Testis (tissue), 5 donors: ENCODE measurements at places on chromosomes 1 and 21. TPM values are rescaled to one million over a fixed set of nuclear protein-coding genes. Genes with fewer than 3 reads are reported as not detected.

ACTN2 gene
- polyA plus RNA-seq, result 27.0 TPM

DLGAP3 gene
- 10.6 TPM for polyA plus RNA-seq

HES4 gene
- polyA plus RNA-seq, result 2.3 TPM

C1orf87 gene
- polyA plus RNA-seq, result 31.5 TPM

FCER1G gene
- polyA plus RNA-seq, result 60.9 TPM

MYBPH gene
- 2.9 TPM for polyA plus RNA-seq

ANGPTL3 gene
- polyA plus RNA-seq, result 0.25 TPM

GRCh38 chr1:10833630-10834557 lies 37.4 kb upstream of the CASZ1 start:
- no peak for DNase-seq

GRCh38 chr1:17768651-17769241 lies 13.6 kb downstream of the ACTL8 start:
- DNase-seq, result no peak

DNA sequence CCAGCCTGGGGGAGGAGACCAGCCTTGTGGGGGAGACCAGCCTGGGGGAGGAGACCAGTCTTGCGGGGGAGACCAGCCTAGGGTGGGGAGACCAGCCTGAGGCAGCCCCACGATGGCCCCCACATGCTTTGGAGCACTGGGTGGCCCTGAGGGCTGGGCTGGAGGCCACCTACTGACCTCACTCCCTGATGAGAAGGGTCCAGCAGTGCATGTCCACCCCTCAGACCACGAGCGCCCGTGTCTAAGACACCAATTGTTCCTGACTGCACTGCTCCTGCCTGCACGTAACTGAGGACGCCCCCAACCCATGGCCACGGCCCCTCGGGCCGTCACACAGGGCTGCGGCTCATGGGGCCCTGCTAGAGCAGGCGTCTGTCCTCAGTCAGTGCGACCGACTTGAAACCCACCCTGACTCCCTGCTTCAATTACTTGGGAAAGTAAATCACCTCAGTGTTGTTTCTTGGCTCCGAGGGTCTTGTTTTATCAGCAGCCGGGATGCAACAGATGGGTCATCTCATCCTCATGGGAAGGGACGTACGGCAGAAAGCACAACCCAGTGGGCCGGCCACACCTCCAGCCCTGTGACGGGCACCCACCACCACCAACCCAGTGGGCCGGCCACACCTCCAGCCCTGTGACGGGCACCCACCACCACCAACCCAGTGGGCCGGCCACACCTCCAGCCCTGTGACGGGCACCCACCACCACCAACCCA lies at the start of gene SPATC1L:
Gene SPATC1L (minus strand): TSS at position 550 of the 715 bp plus-strand sequence. CDS start 1,643 bp downstream, outside the sequence.
- DNase-seq, result peak; percentile 78

DNA sequence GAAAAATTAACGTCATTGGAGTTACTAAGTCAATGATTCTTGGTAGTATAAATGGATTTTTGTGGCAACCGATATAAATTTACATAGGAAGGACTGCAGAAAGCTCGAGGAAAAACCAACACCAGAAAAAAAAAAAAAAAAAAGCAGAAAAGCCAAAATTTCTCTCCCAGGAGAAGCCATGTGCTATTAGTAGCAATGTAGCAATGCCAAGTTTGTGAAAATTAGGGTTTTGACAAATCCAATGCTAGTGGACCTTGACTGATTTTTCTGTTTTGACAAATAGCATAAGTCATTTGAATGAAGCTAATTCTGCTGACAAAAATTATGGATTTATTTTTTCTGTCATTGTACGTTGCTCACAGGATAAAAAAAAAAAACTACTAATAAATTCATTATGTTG lies 1561.9 kb downstream of the MRPL39 start:
- no peak for DNase-seq

- DNase-seq, result no peak
These were observed 150.9 kb downstream of the HLX start for GRCh38 chr1:221029981-221030649.

- DNase-seq, result peak; percentile 69
These were observed 35.5 kb downstream of the HUNK start for GRCh38 chr21:31908106-31909031.

GRCh38 chr1:230212405-230212936 lies 145.4 kb downstream of the GALNT2 start:
- peak; percentile 30 for DNase-seq

GRCh38 chr1:203478986-203479385 lies 3.4 kb downstream of the PRELP start:
- no peak for DNase-seq

DNA sequence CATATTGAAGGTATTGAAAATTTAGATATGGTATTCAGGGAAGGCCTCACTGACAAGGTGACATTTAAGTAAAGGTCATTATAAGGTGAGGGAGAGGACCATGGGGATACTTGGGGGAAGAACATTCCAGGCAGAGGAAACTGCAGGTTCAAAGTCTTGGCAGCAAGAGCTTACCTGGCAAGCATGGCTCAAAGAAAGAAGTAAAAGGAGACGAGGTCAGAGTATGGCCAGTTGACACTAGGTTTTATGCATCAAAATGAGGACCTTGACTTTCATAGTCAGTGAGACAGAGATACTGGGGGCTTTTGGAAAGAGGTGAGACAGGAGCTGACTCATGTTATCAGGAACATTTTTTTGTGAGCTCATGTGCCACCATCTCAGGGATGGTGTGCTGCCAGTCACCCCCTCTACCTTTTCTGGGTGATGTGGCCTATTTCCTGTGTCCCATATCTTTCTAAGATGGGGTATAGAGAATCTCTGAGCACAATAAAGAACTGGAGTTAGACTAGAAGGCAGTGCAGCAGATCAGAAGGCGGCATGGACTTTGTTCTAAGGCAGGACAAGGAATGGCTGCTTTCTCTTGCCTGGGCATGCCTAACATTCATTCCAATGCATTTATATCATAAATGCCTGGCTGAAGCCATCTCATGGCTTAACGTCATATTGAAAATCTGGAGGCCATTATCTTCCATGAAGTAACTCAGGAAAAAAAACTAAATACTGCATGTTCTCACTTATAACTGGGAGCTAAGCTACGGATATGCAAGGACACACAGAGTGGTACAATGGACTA lies 406.7 kb downstream of the NTNG1 start:
- no peak for DNase-seq

DNA sequence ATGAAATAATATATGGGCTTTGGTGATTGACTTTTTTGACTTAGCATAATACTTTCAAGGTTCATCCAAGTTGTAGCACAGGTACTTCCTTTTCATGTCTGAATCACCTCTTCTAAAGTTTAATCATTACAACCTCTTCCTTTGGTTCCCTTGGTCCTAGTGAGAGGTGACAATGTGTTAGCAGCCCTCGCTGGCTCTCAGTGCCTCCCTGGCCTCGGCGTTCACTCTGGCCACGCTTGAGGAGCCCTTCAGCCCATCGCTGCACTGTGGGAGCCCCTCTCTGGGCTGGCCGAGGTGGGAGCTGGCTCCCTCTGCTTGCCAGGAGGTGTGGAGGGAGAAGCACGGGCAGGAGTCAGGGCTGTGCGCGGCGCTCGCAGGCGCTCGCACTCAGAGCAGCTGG lies 13.0 kb upstream of the RCAN3 start:
- DNase-seq, result no peak

GRCh38 chr1:230614121-230614520 lies 28.2 kb upstream of the COG2 start:
- DNase-seq, result no peak

- no peak for DNase-seq
These were observed 32.1 kb upstream of the ST6GALNAC5 start for GRCh38 chr1:76835203-76835602.

DNA sequence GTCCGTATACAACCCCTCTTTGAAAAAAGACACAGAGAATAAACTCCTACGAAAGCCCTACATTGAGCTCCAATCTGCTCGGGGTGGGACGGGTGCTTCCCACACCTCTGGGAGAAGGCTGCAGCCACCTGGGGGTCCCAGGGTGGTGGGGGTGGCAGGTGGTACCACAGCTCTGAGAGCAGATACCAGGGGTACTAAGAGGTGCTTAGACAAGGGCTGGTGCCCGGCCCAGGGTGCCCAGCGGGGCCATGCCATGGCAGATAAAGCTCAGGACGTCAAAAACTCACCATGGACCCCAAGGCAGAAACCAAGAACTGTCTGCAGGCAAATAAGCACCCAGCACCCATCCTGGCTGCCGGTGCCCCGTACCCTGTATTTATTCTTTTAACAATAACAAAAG lies 75.1 kb downstream of the SPSB1 start:
- DNase-seq, result no peak
